ENCODE measurements at places on chromosomes 12 and 14.

DNA sequence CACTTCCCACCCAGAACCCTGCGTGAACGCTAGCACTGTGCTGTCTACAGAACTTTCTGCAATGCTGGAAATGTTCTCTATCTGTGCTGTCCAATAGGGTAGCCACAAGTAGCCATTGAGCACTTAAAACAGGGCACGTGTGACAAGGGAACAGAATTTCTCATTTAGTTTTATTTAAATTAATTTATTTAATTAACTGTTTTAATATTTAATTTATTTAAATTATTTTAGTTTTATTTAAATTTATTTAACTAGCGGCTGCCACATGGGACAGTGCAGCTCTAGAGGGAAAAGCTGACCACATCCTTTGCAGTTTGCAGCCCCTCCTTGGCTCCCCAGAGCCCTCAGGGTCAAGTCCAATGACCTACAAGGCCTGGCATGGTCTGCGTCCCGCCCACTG is 35.0 kb upstream of the CORO1C start:
- no peak for DNase-seq

GRCh38 chr12:128818065-128819022 is 5.4 kb downstream of the SLC15A4 start:
- DNase-seq, result no peak

- no peak for DNase-seq
Measured at GRCh38 chr12:29316752-29317151, 64.2 kb downstream of the ERGIC2 start.

DNA sequence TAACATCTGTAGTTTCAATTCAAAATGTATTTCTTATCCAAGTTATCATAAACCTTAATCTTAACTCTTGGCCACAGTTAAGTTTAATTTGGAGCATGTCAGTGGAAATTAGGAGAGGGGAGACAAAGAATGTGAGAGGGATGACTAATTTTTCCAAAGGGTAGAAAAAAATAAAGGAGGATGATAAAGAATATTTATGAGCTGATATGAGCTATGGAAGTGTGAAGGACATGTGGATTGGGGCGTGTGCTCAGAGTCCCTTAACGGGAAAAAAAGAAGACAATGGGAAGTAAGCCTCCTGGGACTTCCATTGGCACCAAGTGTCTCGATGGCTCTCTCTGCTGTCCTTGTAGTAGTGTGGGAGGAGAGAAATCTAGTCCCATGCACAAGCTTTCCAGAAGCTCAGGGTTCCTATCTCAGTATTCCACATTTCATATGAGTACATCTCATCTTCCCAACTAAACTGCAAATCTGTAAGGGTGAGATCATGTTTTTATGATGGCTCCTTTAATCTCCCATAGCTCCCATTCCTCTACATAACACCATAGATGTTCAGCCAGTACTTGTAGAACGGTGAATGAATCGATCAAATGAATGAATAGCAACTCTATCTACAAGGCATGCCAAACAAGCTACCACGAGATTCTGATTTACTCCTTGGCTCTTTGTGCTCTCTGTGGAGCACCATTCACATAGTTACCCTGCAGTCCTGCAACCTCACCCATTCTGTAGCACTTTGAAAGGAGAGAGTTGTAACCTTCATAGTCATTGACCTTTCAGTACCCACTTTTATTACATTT is 27.4 kb downstream of the BCL2L14 start:
- DNase-seq, result no peak

DNA sequence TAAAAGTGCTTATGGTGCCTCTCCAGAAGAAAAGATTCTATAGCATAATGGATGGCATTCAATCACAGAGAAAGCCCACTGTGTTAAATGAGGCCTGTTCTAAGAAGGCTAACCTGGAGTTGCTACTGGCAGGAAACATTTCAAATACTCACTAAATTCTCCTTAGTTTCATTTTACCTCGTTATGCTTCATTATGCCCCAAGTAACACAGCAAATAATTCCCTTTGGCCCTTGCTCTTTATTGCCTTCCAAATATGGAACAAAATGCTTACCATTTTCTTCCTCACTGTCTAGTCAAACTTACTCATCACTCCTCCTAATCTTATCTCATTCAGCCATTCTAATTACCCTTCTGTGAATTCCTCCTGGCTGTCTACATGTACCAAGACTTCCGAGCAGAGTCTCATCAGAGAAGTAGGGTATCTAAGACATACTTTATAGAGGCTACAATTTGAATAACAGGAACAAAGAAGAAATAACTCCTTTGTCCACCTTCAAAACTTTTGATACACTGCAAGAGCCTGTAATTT is 292.1 kb upstream of the CLEC14A start:
- no peak for DNase-seq

DNA sequence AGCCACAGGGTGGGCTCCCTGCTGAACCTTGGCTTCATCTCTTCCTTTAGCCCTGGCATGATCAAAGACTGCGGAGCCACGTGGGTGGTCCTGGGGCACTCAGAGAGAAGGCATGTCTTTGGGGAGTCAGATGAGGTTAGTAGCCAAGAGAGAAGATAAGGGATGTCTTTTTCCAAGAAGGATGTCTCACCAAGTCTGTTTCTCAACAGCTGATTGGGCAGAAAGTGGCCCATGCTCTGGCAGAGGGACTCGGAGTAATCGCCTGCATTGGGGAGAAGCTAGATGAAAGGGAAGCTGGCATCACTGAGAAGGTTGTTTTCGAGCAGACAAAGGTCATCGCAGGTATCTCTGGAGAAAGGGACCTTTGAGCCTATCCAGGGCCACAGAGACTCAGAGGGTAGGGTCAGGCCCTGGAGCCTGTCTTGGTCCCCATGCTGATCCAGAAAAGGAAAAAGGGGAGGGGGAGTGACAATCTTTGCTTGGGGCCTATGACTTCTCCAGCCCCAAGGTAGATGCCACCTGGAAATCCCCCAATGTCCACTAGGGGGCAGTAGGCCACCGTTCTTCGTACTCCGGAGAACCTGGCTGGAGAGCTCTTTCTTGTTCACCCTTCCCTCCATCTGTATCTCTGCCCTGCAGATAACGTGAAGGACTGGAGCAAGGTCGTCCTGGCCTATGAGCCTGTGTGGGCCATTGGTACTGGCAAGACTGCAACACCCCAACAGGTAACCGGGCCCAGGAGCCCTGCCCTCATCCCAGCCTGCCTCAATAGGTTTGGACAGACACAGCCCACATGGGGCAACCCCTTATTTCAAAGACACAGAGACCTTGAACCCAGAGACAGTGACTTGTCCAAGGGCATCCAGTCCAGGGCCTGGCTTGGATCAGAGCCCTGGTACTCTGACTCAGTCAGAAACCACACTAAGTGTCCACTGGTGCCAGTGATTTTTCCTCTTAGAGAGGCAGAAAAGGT is 2.0 kb downstream of the TPI1 start:
- peak; percentile 84 for DNase-seq

GRCh38 chr12:132427999-132428935 is 61.7 kb upstream of the FBRSL1 start:
- no peak for DNase-seq

- peak; percentile 23 for DNase-seq
Measured at GRCh38 chr14:61109288-61109687, 128.2 kb downstream of the SLC38A6 start.

- no peak for DNase-seq
Measured at GRCh38 chr14:63229330-63230059, 25.3 kb downstream of the RHOJ start.

GRCh38 chr12:105554223-105554678 is 223.8 kb downstream of the C12orf75 start:
- no peak for DNase-seq

GRCh38 chr12:15629108-15629507 is 160.1 kb downstream of the EPS8 start:
- DNase-seq, result peak; percentile 22

DNA sequence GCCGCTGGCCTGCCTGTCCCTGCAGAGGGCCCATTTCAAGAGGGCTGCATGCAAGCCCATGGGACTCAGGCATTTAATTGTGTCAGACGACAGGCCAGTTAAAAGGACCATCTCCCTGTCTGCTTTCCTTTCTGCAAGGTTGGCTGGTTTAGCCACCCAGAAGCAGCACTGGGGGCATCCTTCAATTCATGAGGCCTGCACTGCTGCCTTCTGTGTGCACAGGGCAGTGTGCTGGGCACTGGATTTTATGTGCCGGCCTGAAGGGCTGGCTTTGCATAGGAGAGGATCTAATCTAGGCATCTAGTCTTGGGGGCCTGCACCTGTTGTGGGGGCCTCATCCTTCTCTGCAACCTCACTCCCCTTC is 114.1 kb upstream of the FKBP4 start:
- no peak for DNase-seq

DNA sequence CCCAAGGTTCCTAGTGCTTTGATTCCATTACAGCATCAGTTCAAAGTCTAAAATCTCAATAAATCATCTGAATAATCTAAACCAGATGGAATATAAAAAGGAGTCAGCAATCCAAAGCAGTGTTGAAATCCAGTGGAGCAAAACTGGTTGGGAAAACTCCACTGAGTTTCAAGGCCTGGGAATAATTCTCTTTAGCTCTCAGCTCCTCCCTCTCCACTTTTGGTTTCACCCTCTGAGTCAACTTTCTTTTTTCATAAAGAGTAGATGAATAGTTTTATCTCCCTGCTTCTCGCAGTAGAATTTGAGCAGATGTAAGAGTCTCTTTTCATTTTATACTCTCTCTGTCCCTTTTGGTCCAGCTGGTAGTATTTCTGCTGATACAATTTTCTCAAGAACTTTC is 338.6 kb downstream of the APAF1 start:
- no peak for DNase-seq

- DNase-seq, result no peak
Measured at GRCh38 chr12:83827193-83827592, 1085.4 kb downstream of the SLC6A15 start.

GRCh38 chr12:78037707-78038106 is 207.0 kb downstream of the NAV3 start:
- no peak for DNase-seq

GRCh38 chr12:127381043-127381668 is 885.8 kb upstream of the TMEM132C start:
- DNase-seq, result peak; percentile 62

- DNase-seq, result no peak
Measured at GRCh38 chr12:39852346-39852745, 232.7 kb upstream of the ABCD2 start.

DNA sequence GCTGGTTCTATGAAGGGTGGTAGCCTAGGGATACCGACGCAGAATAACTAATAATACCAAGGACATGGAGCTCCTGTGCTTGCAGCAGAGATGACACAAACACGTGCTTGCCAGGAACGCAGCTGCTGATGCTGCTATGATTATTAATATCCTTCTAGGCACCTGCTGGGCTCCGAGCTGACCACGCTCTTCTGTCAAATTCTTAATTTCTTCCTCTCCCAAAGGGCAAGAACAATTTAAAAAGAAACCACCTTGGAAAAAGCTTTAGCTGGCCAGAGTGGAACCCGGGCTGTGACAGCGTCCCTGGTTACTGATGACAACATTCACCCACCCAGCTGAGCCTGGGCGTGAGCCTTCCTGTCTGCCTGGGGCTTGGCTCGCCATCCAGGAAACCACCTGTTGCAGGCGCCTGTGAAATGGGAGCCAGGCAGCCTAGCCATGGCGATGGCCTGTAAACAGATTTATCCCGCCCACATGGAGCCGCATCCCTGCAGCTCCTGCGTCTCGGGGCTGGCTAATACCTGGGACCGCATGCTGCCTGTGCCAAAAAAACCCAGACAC is 28.8 kb downstream of the CLMN start:
- DNase-seq, result no peak

- no peak for DNase-seq
Measured at GRCh38 chr12:26056335-26056734, 68.5 kb downstream of the BHLHE41 start.

DNA sequence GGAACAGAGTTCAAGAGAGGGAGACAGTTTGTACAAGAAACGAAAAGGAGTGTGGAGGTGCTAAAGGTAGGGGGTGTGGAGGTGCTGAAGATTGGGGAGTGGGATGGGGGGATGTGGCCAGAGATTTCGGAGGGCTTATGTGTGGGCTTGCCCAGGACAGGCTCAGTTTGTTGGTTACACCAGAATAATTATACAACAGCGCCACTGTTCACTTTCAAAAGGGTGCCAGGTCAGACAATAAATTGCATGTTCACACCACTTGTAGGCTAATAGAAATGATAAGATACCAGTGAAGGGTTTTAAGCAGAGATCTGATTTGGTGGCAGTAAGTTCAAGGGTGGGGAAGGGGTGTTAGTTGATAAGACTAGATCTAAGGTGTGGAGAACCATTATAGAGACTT is 75.3 kb downstream of the PRKCH start:
- DNase-seq, result no peak

- no peak for DNase-seq
Measured at GRCh38 chr14:35998303-35998702, 172.2 kb downstream of the BRMS1L start.

DNA sequence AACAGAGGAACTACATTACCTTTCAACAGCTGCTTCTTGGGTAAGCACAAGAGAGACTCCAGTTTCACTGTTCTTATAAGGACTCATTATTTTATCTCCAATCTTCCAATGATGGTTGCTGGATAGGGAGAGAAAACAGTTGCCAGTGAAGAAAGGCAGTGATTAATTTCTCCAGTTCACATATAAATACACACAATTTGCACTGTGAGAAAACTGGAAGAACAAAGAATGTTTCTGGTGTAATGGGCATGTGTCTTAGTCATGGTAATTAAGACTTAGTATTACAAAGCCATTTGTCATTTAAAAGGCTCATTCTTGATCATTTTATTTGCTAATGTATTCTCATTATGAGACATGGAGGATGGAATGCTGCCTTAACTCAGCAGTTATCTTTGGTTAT is 78.0 kb upstream of the FAR2 start:
- DNase-seq, result no peak

GRCh38 chr12:110269622-110270124 is 11.4 kb upstream of the ATP2A2 start:
- DNase-seq, result peak; percentile 70

GRCh38 chr12:69966839-69967238 is 141.8 kb downstream of the MYRFL start:
- no peak for DNase-seq

GRCh38 chr14:52473557-52473956 is 78.7 kb downstream of the TXNDC16 start:
- DNase-seq, result peak; percentile 46

DNA sequence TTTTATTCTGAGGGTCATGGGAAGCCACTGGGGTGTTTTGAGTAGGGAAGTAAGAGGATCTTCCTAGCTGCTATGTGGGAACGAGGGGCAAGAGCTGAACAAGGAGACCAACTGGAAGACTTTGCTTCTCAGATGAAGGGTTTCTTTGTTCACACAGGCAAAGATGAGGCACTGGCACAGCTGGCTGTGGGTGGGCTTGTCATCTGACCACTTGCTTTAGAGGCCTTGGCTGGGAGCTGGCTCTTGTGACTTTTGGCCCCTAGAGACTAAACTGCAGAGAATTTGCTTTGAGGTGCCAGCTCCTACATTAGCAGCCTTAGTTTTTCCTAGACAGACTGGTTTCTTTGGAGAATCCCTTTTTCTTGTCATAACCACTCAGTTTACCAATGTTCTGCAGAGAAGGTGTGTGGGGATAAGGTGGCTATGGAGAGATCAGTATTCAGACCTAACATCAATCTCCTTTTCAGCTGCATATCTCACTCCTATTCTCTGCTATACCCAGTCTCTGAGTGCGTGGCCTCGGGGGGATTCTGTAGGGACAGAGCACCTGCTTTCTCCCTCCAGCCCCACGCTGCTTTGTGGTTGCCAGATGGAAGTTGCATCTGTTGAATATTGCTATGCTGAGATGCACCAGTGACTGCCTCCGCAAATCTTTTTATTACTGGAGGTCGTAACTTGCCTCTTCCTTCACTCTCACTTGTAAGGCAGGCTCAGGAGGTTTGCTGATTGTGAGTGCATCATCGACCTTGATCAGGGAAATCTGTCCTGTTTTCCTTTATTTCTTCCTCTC is 12.7 kb downstream of the PPP2R5C start:
- no peak for DNase-seq

GRCh38 chr12:65019696-65020234 is 101.3 kb downstream of the WIF1 start:
- DNase-seq, result no peak

- DNase-seq, result peak; percentile 31
Measured at GRCh38 chr12:27464220-27464554, 17.7 kb downstream of the SMCO2 start.

All from NB4 (cell line).